Pericardium fibroblast (primary cell): ENCODE measurements at places on chromosomes 2 and 18. TPM values are rescaled to one million over a fixed set of nuclear protein-coding genes. Genes with fewer than 3 reads are reported as not detected.

ASXL3 gene
- under 0.01 and 0.34 TPM in 2 replicates for total RNA-seq

TRABD2A gene
- total RNA-seq = 0.51 and 5.8 TPM in 2 replicates

SIX3 gene
- not detected in 2 replicates for total RNA-seq

ANKRD30BL gene
- total RNA-seq = not detected in 2 replicates

REG1B gene
- not detected in 2 replicates for total RNA-seq

FAM110C gene
- 0.82 TPM in 1 of 2 replicates, not detected in the other for total RNA-seq

ALPP gene
- total RNA-seq = not detected in 2 replicates
